Right ventricle myocardium inferior (tissue), 1 donor: ENCODE measurements at places on chromosomes 2 and 18.
A peak's percentile ranks its signal among the peaks of the same experiment; 100 is the strongest.

- DNase-seq: no peak
Observed at GRCh38 chr2:202019689-202020450, 13.8 kb upstream of the FZD7 start.

DNA sequence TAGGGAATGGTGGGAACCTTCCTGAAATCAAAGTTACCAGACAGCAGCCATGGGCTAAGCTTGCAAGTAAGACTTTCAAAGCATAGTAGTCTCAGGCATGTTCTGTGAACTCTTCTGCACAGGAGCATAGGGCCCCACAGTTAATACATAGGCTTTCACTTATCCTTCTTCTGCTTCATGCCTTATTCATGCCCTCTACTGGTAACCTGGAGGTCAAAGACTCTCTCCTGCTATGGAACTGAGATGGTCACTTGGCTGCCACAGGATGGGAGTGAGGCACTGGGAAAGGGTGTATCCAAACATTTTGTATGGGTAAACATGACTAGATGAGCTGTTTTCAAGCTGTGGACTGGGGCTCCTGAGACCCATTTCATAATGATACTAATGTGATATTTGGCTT, 49.1 kb upstream of the ZNF638 start:
- DNase-seq: no peak

DNA sequence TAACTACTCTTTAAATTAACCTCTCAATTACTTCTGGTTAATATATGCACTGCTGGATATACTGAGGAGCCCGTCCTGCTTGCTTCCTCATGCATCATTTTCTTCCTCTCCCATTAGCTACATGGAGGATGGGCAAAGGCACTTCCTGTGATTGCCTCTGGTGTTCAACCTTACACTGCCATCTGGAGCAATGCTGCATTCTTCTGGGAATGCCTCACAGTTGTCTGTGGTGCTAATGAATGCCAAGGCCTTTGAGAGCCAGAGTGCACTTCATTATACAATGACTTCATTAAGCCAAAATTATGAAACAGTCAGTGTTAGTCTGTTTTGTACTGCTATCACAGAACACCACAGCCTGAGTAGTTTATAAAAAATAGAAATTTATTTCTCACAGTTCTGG, 134.8 kb upstream of the DOCK10 start:
- no peak for DNase-seq

DNA sequence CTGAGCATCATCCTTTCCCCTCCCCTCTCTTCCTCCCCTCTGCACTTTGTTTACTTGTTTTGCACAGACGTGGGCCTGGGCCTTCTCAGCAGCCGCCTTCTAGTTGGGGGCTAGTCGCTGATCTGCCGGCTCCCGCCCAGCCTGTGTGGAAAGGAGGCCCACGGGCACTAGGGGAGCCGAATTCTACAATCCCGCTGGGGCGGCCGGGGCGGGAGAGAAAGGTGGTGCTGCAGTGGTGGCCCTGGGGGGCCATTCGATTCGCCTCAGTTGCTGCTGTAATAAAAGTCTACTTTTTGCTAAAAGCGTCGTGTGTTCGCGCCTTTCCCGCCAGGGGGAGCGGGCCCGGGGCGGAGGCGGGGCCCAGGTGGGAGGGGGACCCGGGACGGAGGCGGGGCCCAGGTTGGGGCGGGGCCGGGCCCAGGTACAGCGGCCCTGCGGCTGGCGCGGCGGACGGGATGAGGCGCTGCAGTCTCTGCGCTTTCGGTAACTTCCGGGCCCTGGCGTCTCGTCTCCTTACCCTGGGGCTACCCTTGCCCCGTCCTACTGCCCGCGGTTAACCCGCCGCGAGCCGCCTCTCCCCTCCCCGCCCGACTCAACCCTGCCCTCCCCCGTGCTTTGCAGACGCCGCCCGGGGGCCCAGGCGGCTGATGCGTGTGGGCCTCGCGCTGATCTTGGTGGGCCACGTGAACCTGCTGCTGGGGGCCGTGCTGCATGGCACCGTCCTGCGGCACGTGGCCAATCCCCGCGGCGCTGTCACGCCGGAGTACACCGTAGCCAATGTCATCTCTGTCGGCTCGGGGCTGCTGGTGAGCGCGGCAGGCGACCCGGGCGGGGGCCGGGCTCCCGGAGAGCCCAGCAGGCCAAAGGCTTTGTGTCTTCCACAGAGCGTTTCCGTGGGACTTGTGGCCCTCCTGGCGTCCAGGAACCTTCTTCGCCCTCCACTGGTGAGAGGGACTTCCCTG, at the start of gene KRTCAP3:
KRTCAP3 (plus strand) TSS at position 424 of the 962 bp plus-strand sequence; CDS start at position 456, 32 bp downstream.
- DNase-seq: no peak

- DNase-seq: no peak
Observed at GRCh38 chr2:64283006-64283570, 138.9 kb upstream of the PELI1 start.

GRCh38 chr2:180763263-180763989, 217.0 kb upstream of the UBE2E3 start:
- no peak for DNase-seq

- no peak for DNase-seq
Observed at GRCh38 chr18:5444847-5445246, 99.0 kb downstream of the EPB41L3 start.

DNA sequence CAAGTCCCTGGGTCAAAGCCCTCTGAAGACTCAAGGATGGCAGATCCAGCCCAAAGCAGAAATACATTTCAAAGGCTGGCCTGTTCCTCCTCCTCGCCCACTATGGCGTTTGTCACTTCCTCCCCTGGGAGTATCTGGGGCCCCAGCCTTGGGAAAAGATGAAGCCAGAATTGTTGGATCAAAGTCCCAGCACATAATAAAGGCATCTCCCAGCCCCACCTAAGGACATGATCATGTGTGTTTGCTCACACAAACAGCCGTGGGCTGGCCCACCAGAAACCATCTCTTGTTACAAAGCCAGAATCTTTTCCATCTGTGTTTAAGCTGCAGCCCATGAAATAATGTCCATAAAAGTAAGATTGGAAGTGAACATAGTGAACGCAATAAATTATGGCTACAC, 50.1 kb upstream of the HAAO start:
- DNase-seq: peak; percentile 17

- no peak for DNase-seq
Observed at GRCh38 chr18:34976123-34976522, 65.1 kb upstream of the MAPRE2 start.

DNA sequence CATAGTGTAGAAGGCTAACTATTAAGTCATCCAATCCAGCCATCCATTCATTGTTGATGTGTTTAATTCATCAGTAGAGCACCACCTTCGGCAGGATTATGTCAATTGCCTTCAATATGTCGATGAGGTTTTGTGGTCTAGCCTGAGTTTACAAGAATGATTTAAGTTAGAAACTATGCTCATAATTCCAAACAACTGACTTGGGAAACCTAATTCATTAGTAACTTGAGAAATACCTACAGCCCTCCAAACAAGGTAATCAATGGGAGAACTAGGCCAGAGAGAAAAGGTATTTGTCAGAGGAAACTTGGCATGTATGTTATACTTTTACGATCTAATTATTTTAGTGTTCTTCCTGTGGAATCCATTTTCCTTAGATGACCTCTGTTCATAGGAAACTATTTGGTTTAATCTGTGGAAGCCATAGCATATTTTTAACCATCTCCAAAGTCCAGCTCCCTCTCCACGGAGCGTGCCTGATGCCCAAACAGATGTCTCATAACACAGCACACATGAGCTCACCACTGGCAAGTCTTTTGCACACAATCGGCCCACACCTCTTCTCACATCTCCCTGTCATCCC, 148.5 kb downstream of the GFPT1 start:
- DNase-seq: no peak

DNA sequence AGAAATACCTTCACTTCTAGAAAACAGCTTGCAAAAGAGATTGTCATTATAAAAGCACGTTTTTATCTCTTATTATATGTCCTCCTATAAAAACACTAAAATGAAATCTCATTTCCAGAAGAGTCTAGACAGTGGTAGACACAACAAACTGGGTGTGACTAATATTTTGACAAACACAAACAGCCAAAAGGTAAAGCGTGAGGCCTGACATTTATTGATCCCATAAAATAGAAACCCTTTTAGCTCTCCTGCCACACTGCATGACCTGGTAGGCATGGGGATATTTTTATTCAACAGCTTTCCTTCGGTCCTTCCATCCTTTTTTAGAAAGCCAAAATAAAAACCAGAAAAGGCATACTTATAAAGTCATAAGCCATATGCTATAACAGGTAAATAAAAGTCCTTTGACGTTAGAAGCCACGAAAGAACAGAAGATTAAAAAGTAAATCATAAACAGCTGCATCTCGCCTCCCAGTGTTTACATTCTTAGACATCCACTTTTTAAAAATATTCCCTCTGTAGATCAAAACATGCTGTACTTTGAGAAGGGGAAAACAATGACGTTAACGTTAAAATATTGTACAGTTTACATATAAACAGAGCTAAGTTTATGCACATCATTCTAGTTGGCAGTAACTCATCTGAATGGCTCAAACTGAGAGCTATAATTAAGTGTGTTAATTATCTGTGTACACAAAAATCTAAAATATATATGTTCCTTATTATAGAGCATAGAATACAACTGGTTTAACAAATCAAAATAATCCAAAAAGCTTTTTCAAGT, 44.6 kb downstream of the IRS1 start:
- no peak for DNase-seq

DNA sequence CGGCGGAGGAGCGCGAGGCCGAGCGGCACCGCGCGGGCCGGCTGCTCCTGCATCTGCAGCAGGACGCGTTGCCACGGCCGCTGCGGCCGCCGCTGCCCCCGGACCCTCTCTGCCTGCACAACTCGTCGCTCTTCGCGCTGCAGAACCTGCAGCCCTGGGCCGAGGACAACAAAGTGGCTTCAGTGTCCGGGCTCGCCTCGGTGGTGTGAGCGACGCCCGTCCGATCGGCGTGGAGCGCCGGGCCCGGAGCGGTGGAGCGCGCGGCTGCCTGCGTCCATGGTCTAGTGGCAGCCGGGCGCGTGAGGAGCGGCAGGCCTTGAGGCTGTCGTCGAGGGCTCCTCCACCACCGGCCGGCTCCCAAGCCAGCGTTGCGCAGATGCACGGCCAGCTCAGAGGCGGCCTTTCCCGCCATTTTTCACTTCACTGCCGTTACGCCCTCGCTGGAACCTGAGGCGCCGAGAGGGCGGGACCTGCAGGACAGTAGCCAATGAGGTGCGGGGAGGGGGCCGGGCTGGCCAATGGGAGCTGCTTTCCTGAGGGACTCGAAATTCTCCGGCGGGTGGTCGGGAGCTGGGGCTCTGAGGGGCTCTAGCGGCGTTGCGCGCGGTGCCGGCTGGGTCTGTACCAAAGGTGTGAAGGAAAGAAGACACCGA, 1.9 kb downstream of the TLX2 start:
- DNase-seq: peak; percentile 82

DNA sequence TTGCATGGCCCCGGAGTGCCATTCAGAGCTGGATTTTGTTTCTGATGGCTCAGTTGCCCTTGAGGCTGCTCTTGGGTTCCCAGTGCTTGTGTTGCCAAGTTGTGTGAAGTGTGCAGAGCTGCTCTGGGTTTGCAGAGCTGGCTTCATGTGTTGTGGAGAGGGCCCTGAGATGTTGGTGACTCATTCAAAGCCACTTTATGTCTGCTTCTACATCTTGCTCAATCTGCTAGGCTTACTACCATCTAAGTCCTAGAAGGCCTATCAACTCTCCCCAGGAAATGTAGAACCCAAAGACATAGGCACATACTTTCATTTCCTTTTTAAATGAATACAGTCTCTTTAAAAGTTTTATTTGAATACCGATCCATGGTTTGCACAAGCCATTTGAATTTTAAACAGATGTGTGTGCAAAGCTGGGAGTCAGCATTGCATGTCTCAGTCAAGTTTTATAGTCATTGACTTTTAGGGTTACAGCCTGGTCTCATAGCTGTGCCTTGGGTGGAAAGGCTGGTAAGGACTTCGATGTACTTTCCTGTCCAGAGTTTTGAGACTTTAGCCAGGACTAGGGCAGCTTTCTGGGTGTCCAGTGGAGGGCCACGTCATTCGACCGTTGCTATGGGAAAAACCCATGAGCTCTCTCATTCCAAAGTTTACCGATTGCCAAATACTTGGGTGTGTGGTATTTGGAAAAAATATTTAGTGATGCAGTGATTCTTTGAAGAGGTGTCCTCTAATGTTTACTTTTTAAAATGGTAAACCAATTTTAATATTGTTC, 105.0 kb downstream of the LTBP1 start:
- no peak for DNase-seq

DNA sequence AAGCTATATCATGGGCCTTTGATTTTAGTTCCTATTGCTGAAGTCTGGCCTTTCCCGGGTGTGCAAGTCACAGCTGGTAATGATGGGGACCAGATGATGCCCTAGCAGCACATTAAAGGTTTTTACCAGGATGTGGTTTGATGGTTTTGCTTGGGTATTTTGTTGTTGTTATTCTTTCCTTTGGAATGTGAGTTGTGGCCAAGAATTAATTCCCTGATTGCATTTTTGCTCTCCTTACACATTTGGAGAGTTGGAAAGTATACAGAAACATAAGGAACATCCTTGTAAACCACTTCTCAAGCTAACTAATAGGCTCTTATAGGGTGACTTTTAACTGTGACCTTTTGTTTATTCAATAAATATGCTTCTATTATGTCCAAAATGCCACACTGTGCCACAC, 154.1 kb upstream of the MMADHC start:
- no peak for DNase-seq

- no peak for DNase-seq
Observed at GRCh38 chr18:31261792-31262582, 56.0 kb upstream of the DSG1 start.

- DNase-seq: no peak
Observed at GRCh38 chr2:284896-285492, 2.9 kb downstream of the ALKAL2 start.

- DNase-seq: no peak
Observed at GRCh38 chr2:184006998-184007397, 591.3 kb upstream of the ZNF804A start.

GRCh38 chr18:56124186-56124585, 514.2 kb downstream of the TXNL1 start:
- no peak for DNase-seq

DNA sequence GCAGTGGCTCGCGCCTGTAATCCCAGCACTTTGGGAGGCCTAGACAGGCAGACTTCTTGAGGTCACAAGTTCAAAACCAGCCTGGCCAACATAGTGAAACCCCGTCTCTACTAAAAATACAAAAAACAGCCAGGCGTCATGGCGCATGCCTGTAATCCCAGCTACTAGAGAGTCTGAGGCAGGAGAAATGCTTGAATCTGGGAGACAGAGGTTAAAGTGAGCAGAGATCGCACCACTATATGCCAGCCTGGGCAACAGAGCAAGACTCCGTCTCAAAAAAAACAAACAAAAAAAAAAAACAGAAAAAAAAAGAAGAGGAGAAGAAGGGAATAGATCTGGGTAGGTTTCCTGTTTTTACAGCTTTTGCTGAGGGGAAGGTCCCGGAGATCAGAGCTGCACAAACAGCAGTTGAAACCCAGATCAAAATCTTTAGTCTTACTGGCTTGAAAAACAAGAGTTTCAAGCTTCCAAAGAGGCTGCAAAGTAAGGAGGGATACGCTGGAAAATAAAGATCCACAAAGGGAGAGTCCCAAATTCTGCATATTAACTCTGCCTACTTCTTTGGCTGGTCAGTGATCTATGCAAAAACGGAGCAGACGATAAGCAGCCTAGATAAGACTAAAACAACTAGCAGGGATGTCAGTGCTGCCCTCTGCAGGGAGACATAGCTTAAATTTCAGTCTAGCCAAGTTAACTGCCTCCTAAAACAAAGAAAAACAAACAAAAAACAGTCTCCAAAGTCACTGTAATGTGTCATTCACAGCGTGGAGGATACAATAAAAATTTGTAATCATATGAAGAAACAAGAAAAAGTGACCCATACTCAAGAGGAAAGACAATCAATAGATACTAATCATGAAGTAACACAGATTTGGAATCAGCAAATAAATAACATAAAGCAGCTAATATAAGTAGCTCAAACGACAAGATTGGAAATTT, 74.1 kb downstream of the TLK1 start:
- DNase-seq: no peak

- no peak for DNase-seq
Observed at GRCh38 chr2:130949954-130950353, 113.2 kb downstream of the ARHGEF4 start.
